Activated CD4-positive, alpha-beta T cell treated with anti-CD3 and anti-CD28 coated beads, Interleukin-2, amount 10 ng/mL, durations not matched to agents 7 days and 5 days (primary cell): ENCODE measurements at places on chromosomes 7 and 10.

- no peak for DNase-seq
Measured at GRCh38 chr7:47393406-47393805, 188.5 kb downstream of the TNS3 start.

- DNase-seq, result peak; percentile 29
Measured at GRCh38 chr7:67625257-67625737, 628.7 kb downstream of the TYW1 start.

GRCh38 chr7:149423449-149424110 is 37.3 kb downstream of the ZNF777 start:
- DNase-seq, result no peak

DNA sequence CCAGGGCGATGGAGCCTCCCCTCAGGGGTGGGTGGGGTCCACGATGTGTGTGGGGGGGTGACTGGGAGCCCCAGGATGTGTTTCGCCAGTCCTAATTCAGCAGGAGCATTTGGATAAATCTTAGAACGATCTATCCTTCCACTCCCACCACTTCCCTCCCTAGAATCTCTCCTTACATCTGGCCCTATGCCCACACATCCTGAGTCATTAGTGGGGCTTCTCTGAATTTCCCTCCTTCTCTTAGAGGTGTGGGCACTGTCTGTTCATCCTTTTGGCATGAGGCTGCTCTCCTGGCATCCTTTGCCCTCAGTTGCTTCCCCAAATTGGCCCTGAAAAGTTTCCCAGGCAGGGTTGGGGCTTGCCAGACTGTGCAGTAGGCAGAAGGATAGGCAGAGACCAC is 1.6 kb downstream of the GHRHR start:
- no peak for DNase-seq

DNA sequence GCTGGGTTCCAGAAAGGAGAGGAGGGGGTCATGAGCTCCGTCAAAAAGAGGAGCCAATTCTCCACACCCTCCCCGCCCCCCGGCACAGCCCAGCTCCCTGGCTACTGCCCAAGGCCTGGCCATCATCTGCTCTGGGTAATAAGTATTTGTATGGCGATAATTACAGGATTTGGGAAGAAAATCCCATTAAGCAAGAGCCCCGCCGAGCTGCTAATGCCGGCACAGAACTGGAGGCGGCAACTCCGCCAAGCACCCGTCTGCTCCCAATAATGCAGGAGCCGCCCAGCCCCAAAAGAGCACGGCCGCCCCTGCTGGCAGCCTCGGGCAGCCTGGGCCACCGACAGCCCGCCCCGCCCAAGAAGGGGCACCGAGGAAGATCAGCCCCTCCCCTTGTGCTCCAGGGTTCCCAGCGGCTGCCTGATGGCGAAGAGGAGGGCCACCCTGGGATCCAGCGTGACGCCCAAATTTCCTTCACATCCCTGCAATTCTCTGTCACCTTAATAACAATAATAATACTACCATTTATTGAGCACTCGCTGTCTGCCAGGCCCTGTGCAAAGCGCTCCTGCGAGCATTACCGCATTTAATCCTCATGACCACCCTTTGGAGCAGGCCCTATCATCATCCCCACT is 5.9 kb downstream of the SLIT1 start:
- DNase-seq, result no peak

GRCh38 chr7:126635545-126635944 is 617.2 kb downstream of the GRM8 start:
- no peak for DNase-seq
